Mucosa of gallbladder (tissue), 1 donor: ENCODE measurements at places on chromosomes 12 and 14. TPM values are rescaled to one million over a fixed set of nuclear protein-coding genes. Genes with fewer than 3 reads are reported as not detected.

SERPINA5 gene
- 655 TPM for total RNA-seq

SLC24A4 gene
- 1.8 TPM for total RNA-seq

PABPN1 gene
- 186 TPM for total RNA-seq

TEX22 gene
- total RNA-seq, result 2.6 TPM

PRR4 gene
- total RNA-seq, result 2.6 TPM

DNA sequence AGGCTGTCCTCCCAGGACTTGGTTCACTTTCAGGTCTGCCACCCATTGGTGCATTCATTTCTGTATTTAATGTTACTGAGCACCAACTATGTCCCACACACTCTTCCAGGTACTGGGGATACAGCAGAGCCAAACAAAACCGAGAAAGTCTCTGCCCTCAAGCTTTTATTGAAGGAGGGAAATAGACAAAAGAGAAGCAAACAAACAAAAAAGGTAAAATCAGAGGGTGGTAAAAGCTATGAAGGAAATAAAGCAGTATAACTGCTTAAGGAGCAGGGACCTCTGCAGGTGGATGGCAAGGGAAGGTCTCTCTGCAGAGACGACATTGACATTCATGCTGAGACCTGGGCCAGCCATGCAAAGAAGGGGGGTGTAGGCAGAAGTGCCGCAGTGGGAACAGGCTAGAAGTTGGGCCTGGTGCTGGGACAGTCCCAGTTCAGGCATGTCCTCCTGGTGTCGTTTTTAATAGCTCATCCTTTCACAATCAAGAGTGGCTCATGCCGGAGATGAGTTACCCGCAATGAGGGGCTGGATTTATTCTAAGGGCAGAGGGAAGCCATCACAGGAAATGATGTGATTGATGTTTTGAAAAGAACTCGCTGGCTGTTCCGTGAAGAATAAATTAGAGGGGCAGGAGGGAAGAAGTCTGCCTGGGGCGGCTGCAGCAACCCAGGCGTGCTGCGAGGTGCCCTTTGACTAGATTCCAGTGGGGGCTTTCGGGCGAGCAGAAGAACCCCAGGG, 72.8 kb downstream of the IRF2BPL start:
- DNase-seq, result peak; percentile 21

- DNase-seq, result peak; percentile 84
Observed at GRCh38 chr12:53213348-53213747, 6.3 kb upstream of the ITGB7 start.

- DNase-seq, result no peak
Observed at GRCh38 chr12:31570880-31571279, 20.1 kb downstream of the DENND5B start.

GRCh38 chr12:3564411-3564810, 73.4 kb downstream of the PRMT8 start:
- DNase-seq, result no peak

DNA sequence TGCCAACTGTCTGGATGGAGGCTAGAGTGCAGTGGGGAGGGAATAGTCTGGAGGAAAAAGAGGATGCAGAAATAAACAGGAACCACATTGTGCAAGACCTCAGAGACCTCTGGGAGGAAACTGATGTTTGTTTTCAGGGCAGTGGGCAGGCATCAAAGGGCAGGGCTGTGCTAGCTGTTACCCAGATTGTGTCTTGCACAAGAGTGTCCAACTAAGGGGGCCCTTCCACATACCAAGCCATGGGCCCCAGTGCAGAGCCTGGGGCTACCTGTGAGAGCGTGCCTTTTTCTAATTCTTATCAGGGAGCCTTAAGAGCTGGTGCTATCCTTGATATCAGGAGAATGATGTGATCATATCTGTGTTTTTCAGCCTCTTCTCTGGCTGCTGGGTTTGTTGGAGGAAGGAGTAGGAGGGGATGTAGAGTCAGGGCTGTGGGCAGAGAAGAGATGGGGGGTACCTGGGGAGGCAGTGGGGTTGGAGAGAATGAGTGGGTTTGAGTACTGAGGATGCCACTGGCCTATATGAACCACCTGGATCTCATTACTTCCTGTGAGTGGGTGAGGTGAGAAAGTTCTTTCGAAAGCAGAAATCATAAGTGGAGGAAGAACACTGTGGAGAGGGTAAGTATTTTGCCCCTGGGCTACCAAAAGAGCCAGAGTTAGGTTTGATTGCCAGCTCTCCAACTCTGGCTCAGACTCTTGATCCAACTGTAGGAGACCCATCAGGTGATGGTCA, 259.2 kb upstream of the CRY1 start:
- no peak for DNase-seq

DNA sequence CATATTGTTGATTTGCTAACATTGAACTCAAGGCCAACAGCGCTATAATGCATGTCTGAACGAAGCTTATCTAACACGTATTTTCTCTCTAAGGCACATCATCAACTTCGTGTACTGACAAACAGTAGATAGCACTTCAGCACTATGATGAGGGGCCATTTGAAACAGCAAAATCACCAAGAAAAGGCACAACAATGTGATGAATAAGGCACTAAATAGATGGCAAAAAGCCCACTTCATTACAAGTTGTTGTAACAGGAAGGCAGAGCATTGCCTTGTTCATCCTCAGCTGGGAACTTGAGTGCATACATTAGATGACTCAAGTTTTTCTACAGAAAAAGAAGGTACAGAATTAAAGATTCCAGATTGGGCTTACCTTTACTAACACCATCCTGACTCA, 75.2 kb downstream of the LIN7A start:
- DNase-seq, result no peak

DNA sequence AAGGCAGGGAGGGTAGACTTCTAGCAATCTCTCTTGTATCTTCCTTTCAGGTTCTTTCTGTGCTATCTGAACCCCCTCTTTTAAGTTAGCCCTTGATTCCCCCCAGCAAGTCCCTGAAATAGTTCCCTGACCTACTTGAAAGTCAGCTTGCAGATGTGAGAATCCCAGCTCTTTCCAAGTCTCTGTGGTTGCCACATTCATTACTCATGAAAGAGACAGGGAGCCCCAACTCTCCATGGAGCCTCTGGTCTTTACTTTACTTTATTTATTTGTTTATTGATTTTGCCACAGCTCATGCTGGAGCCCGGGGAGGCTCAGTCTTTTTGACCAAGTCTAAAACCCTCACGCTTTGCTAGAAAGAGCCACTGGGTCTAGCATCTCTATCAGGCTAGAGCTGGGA, 193.6 kb upstream of the FAR2 start:
- no peak for DNase-seq

- no peak for DNase-seq
Observed at GRCh38 chr12:88998421-88998820, 353.9 kb downstream of the DUSP6 start.
